ENCODE measurements at places on chromosomes 5 and 9.
A peak's percentile ranks its signal among the peaks of the same experiment; 100 is the strongest.

DNA sequence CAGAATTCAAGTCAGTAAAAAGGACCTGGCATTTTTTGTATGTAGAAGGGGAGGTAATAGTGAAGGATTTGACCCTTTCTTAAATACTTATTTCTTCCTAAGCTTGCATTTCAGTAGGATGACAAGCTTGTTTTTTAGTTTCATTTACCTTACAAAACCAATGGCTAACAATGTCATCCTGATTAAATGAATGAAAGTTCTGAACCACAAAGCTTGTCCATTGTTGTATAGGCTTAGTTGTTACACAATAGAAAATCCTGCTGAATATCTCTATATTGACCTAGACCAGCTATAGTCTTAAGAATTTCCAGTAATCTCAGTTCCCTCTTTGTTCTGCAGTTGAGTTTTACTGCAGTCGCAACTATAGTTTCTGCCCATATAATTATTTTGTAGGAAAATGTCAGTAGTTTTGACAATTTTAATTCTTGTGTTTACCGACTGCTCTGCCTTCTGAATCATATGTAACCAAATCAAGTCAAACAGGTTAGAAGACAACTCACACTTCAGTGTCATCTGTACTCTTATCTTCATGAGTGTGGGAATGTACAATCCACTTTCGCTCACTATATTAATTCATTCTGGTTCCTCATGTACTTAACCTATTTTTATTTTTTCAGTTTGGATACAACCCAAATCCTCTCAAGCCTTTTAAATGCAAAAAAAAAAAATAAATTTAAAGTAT, 195.7 kb downstream of the CD180 start:
- no peak for DNase-seq

- no peak for DNase-seq
These were observed 115.4 kb downstream of the ZNF608 start for GRCh38 chr5:124630767-124631704.

GRCh38 chr9:69086769-69087168, 51.2 kb downstream of the FXN start:
- DNase-seq, result no peak

GRCh38 chr5:159322180-159322579, 8.1 kb downstream of the IL12B start:
- DNase-seq, result no peak

DNA sequence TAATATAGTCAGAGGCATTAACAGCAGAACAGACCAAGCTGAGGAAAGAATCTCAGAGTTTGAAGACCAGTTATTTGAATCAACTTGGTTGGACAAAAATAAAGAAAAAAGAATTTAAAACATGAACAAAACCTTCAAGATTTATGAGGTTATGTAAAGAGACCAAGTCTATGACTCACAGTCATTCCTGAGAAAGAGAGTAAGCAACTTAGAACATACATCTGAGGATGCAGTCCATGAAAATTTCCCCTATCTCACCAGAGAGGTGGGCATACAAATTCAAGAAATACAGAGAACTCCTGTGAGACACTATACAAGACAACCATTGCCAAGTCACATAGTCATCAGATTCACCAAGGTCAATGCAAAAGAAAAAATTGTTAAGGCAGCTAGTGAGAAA, 17.4 kb upstream of the C9orf72 start:
- no peak for DNase-seq

- no peak for DNase-seq
These were observed 20.7 kb upstream of the JADE2 start for GRCh38 chr5:134504629-134505300.

GRCh38 chr9:97933297-97933998, 4.5 kb downstream of the HEMGN start:
- no peak for DNase-seq

DNA sequence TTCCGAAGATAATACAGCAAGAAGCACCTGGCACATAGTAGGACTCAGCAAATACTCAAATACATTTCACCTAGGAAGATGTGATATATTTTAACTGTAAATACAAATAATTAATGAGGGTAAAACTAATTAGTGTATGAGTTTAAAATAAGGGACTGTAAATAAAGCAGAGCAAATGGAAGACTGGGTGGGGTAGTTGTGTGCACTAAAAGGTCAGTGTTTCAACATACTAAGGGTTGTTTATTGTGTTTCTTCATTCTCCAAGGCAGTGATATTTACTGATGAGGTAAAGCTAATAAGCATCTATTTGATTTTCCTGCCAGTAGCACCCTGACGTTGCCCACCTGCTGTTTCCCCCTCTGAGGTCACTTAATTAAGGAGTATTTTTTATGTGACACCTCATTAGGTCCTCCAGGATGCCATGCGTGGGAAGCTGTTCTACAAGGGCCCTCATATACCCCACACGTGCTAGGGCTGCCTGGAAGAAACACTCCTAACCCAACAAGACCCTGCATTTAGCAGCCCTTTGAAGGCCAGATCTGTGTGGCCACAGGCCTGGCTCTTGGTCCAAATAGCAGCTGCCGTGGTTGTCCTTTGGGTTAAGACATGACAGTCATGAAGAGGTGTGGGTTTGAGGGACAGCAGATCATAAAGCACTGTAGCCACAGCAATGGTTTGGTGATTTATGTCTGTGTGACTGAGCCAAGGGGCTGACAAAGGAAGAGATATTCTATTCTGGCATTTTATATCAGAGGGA, 97.5 kb upstream of the RPS23 start:
- DNase-seq, result no peak

GRCh38 chr5:45410304-45410995, 285.7 kb downstream of the HCN1 start:
- DNase-seq, result no peak

GRCh38 chr9:70044490-70045307, 1.1 kb downstream of the MAMDC2 start:
- DNase-seq, result no peak

DNA sequence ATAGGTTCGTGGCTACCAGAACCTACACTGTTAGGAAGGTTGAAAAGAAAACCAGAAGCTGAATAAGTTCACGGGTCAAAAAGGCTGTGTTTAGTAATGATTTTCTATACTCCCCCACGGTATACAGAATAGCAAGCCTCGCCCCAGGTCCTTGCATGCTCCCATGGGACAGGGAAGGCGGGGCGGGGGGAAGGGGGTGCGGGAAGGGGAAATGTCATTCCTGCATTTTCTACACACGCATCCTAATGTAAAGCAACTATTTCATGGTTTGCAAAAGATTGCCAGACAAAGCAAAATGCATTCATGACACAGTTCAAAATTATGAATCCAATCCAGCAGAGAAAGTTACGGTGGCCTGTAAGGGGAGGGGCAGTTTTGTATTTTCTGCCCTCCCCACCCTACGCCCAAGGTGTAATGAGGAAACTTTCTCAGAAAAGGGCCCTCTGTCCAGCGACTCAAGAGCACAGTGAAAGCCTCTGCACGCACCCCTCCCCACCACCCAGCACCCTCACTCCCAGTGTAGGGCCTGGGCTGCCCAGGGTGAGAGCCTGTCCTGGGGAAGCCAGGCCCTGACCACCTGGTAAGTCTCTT, 105.2 kb downstream of the ROR2 start:
- no peak for DNase-seq

DNA sequence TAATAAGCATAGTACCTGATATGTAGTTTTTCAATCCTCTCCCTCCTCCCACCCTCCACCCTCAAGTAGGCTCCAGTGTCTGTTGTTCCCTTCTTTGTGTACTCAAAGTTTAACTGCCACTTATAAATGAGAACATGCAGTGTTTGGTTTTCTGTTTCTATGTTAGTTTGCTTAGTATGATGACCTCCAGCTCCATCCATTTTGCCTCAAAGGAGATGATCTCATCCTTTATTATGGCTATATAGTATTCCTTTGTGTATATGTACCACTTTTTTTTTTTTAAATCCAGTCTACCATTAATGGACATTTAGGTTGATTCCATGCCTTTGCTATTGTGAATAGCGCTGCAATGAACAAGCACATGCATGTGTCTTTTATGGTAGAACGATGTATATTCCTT, 20.5 kb downstream of the POLK start:
- no peak for DNase-seq

DNA sequence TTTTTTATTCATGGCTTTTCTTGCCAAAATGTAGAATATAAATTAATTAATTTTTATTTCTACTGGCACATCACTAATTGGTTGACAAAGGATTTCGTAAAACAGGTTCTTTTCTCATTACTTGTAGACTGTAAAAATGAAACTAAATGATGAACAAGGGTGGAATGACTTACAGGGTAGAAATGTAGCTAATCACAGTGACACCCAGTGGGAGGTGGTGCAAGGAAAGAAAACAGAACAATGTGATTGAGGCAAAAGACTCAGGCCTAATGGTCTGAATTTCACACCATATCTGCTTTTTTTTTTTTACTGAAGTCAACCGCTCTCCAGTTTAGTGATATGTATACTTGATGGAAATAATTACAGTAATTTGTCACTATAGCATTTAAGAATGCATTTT, 28.9 kb downstream of the GABRG2 start:
- no peak for DNase-seq

GRCh38 chr5:150674341-150674821, 13.3 kb downstream of the MYOZ3 start:
- no peak for DNase-seq

- no peak for DNase-seq
These were observed 39.6 kb upstream of the RXRA start for GRCh38 chr9:134286471-134287245.

DNA sequence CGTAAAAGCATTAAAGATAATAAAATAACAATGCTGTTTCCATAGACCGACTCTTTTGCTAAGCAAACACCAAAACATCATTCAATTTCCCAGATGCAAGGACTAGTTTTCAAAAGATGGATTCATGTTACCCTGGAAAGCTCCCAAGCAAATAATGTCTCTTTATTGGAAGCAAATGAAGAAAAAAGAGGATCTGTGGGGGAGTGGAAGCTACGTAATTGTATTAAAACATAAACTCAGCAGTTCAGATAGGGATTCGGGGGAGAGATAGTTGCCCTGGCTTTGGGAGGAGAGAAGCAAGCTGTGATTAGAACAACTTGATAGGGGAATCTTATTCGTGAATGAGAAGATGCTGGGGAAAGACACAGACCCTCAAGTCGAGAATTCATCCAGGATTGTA, 491.0 kb upstream of the CLINT1 start:
- no peak for DNase-seq

DNA sequence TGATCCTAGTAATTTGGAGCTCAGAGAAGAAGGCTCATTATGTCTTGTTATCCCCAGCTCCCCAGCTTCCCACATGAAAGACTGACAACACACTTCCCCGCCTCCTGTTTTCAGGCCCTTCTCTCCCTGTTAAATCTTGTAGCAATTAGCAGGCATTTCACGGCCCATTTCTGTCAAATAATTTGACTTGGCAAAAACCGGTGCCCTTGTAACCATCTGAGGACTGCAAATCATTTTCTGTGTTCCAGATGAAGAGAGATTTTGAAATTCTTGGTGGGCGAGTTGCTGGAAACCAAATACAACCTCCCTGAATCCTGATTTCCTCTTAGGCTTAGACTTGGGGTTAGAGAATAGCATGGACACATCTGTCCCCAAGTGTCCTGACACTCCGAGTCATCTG, 109.7 kb downstream of the MSX2 start:
- DNase-seq, result no peak

DNA sequence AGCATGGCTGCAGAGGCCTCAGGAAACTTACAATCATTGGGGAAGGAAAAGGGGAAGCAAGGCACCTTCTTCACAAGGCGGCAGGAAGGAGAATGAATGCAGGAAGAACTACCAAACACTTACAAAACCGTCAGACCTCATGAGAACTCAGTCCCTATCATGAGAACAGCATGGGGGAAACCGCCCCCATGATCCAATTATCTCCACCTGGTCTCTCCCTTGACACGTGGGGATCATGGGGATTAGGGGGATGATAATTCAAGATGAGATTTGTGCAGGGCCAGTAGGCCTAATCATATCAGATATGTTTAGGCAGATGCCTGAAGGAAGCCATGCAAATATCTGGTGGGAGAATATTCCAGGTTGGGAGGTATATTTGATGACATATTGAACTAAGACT, 1176.4 kb upstream of the CDH18 start:
- DNase-seq, result no peak

DNA sequence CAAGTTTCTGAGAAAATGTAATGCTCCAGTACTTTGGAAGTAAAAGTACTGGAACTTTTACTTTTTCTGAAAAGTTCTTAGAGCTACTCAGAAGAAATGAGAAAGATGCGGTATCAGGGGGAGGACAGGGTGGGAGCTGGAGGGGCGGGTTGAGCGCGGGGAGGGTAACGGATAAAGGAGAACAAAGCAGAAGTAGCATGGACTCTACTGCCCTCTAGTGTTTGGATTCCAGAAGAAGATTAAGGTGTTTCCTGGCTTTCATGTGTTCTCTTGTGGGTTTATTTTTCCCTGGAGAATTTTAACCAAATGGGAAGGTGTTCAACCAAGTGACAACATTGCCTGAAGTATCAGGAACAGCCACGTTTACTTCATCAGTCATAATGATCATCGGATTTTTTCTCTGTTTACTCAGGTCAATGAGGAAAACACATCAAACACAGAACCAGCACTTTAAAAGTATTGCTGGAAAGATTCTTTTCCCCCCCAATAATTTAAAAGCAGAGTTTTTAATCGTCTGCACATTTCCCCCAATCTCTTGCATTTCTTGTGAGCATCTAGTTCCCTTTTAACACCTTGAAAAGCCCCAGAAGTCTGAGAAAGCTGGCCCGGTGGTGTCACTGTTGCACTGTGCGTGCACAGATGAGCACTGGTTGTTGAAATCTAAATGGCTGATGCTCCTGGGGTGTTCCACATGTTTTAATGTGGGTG, 190.6 kb downstream of the MPDZ start:
- DNase-seq, result peak; percentile 8

- DNase-seq, result no peak
These were observed 74.3 kb upstream of the TNC start for GRCh38 chr9:115192280-115192679.

GRCh38 chr5:175700991-175701390, 43.1 kb downstream of the HRH2 start:
- no peak for DNase-seq

DNA sequence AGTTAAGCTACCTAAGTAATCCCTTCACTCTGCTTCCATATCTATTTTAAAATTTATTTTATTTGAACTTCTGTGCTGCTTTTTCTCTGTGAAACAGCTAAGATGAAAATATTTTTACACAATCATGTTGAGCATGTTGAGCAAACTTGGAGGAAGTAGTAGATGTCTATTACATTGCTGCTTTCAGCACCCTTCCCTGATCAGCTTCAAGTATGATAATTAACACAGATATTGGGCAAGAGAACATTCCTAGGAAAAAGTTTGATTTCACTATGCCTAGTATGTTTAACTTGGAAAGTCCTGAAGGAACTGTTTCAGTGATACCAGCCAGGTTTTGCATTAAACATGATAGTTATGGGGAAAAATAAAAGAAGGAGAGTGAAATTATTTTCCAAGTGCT, 283.6 kb downstream of the ELAVL2 start:
- DNase-seq, result no peak

DNA sequence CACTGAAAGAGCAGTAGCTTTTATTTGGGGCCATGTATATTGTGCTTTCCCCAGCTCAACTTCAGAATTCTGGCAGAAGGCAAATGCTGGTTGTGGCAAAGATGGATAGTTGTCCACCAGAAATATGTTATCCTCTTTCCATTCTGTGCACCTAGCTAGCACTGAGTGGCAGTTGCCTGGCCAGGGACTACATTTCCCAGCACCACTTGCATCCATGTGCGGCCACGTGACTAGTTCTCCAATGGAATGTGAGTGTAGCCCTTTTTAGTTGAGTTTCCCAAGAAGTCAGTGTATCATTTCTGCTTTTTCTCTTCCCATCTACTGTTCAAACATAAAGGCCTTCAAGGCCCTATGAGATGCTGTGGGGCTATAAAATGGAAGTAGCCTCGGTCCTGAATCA, 354.0 kb upstream of the CLINT1 start:
- no peak for DNase-seq

- no peak for DNase-seq
These were observed 20.3 kb upstream of the TOR2A start for GRCh38 chr9:127755061-127756060.

All from HS-27A (cell line).